SK-MEL-5 (cell line): ENCODE measurements at places on chromosomes 12 and 14.
A peak's percentile ranks its signal among the peaks of the same experiment; 100 is the strongest.

DNA sequence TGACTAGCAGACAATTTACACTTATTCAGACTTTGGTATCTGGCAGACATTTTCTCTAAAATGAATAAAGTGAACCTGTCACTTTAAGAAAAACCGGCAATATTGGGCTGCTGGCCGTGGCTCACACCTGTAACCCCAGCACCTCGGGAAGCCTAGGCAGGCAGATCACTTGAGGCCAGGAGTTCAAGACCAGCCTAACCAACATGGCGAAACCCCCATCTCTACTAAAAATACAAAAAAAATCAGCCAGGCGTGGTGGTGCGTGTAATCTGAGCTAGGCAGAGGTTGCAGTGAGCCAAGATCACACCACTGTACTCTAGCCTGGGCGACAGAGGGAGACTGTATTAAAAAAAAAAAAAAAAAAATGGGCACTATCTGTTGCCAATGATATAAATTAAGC lies 11.5 kb downstream of the DUSP16 start:
- DNase-seq: no peak

DNA sequence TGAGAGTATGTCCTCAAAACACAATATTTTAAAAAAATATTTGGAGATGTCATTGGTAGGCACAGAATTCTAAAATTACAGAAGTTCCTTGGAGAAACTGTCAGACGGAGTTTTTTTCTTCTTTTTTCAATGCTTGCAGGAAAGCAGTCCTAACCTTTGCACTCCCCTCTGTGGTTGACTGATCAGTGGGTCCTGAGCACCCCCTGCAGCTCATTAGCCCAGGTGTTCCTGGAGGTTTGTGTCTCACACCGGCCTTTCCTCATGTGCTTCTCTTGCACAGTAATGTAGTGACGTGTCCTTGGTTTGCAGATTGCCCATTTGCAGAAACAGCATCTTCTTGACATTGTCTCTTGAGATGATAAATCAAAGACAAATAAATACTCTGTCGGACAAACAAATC lies 513.0 kb downstream of the TMEM121 start:
- DNase-seq: peak; percentile 49

DNA sequence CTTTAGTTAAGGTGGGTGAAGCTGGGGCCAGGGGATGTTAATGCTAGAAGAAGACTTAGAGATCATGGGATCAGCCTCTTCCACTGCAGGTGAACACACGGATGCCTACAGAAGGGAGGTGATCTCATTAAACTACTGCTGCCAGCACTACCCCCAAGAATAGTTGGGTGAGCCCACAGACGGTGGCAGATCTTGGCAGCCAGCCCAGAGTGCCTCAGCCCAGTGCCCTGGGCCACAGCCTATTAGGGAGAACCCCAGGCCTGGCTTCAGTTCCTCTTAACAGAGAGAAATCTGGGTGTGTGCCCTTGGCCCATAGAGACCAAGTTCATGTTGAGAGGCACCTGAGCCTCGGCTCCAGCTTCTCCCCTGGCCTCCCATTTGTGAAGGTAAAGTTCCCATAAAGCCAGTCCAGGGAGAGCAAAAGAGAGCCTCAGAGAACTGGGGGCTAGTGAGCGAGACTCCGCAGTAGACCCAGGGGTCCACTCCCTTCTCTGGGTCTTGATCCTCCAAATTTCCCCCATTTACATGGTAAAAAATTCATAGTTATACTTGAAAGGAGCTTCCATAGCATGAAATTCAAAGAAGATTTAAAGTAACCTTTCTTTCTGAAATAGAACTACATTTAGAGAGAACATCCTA lies 125.0 kb upstream of the CCND2 start:
- no peak for DNase-seq

- DNase-seq: peak; percentile 87
Observed at GRCh38 chr12:19967431-19967830, 400.9 kb upstream of the PDE3A start.

DNA sequence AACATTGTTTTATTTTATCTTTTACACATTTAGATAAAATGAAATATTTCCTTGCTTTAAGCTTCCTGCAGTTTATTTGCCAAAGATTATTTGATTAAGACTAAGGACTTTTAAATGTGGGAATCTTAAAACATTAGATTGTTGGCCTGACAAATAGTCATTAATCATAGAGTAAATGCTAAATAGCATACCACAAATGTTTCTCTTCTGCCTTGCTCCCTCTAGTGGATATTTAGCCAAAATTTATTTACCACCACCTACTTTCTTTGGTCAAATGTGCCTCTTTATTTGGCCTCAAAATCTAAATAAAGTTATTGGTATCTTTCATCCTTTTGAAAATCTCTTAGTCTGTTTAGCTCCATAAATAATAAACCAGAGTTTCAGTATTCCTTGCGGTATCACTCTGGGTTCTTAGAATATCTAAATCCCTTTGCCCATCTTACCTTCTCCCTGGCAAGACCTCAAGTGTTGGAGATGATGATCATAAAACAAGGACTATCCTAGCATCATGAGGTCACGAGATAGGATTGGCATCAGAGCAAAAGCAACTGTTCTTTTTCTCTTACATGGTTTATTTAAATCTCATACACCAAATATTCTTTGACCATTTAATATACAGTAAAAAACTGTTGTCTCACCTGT lies 150.6 kb upstream of the AEBP2 start:
- peak; percentile 64 for DNase-seq

DNA sequence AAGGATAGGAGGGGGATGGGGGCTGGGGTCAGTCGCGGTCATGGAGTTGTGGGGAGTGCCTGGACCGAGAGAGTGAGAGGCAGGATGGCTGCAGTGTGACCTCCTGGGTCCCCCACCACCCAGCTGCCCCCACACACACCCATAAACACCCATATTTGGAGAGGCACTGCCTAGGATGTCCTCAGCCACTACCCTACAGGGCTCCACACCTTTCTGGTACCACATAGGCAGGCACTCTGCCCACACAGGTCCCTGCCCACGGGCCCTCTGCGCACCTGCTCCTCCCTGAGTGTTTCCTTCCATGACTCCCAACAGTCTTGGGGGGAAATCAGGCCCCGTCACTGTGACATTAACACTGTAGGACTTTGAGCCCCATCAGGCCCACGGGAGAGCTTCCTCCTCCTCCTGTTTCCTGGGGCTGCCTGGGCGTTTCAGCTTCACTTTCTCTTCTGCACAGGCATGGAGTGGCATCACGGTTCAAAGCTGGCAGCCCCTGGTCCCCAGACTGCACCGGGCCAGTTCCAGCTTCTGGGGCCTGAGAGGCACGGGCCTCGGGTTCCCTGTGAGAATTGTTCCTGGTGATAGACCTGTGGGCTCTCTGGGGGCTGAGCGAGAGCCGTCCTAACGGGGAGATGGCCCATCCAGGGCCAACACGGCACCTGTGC lies 207.0 kb upstream of the C14orf180 start:
- DNase-seq: no peak

DNA sequence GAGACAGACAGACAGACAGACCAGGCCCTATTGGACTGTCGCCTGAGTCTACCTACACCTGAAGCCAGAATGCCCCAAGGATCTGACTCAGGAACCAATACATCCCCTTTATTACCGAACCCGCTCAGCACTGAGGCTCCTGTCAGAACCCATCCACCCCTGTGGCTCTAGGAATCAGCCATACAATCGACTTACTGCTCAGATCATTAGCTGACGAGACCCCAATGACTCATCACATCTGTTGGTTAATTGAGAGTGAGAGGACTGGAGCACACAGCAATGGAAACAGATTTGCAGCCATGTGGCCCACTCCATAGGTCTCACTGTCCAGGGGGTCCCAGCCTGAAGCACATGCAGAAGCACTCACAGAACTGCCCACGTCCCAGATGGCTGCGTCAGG lies 15.2 kb downstream of the ITPK1 start:
- no peak for DNase-seq

DNA sequence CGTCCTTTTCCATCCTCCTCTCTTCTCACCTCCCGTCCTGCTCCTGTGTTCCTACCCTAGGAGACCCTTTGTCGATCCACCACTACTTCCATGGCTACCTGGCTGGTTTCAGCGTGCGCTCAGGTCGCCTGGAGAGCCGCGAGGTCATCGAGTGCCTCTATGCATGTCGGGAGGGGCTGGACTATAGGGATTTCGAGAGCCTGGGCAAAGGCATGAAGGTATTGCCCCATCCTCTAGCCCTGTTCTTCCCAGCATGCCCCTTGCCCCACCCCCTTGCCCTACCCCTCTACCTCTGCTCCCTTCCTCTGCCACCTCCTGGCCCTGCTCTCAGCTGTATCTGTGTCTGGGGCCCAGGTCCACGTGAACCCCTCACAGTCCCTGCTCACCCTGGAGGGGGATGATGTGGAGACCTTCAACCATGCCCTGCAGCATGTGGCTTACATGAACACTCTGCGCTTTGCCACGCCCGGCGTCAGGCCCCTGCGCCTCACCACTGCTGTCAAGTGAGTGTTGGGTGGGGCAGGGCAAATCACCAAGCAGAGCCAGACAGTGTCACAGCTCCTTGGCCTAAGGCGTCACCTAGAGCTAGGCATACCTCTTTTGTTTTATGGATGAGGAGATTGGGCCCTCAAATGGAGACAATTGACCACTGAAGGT lies 12.8 kb downstream of the CLSTN3 start:
- DNase-seq: no peak

DNA sequence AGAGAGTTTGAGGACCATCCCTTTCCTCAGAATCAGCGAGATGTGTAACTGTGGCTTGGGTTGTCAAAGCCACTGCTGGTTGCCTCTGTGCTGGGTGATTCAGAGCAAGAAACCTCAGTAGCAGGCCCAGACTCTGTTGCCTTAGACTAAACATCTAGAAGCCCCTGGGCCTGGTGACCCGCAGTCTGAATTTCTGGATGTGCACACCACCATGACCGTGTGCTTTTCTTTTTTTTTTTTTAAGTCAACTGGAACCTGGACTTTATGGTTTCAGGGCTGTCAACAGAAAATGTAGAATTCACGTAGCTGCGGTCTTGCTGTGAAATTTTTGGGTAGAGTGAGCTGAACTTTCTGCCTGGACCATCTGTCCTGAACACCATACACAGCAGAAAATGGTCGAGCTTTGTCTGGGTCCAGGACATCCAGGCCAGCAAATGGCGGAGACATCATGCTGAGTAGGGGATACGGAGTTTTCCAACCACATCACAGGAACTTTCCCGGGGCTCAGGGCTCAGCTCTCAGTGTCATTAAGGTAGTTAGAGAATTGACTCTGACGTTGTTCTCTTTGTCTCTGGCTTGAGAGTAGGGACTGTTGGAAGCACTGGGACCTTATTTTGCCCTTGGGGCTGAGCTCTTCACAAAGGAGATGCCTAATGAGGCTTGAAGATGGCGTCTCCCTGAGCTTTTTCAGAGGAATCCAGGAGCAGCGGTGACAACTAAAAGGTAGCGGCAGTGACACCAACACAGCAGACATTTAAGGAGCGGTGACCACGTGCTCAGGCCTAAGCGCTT lies 23.0 kb upstream of the BATF start:
- no peak for DNase-seq

GRCh38 chr12:51240971-51241370 lies 2.3 kb downstream of the DAZAP2 start:
- no peak for DNase-seq

GRCh38 chr12:42990387-42990786 lies 400.8 kb upstream of the PRICKLE1 start:
- no peak for DNase-seq

DNA sequence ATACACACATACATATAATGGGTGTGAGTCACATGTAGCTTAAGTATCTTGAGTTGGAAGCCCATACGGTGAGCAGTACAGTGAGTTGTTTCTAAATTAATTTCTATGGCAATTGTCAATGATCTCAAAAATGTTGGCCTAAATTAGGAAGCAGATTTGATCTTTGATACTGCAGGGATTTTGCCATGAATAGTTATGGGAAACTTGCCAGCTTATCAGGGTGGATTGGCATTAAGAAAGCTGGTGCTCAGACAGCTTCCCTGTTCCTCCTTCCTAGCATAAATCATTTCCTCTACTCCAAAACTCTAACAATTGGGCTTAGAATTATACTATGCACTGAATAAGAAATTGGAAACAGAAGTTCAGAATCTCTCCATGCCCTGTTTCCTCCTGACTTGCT lies 150.9 kb upstream of the FRMD6 start:
- no peak for DNase-seq

- DNase-seq: no peak
Observed at GRCh38 chr12:73547421-73547820, 990.2 kb upstream of the ATXN7L3B start.

GRCh38 chr14:72611506-72611905 lies 282.4 kb downstream of the DPF3 start:
- DNase-seq: no peak

GRCh38 chr14:54606178-54606577 lies 39.2 kb downstream of the SAMD4A start:
- no peak for DNase-seq

DNA sequence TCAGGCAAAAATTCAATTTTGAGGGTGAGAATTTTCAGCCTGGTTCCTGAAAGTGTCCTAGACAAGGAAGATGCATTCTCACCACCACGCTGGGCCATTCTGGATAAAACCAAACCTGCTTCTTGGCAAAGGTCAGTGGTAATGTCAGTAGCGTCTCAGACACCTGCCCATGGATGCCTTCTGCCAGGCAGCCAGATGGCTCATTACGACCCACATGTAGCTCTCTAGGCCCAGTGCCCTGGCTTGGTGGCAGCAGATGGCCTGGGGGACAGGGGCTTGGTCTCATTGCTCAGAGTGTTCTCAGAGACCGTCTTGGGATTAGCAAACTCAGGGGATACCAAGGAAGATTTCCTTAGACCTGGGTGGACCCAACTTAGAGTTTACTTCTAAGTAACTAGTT lies 105.1 kb downstream of the ARF6 start:
- no peak for DNase-seq

DNA sequence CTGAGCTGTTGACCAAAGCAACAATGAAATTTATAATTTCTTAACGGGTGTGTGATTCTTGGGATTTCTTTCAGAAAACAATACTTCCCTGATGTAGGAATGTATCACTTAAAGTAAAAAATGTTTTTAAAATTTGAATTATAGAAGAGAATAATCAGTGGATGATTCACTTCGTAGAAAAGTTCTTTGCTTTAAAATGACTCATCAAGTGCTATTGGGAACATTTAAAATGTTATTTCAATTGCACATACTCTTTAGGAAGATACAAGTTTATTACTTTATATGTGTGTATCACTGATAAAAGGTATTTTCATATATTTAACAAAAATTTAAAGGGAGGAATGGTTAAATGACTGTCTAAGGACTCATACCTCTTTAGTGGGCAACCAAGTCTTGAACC lies 155.3 kb downstream of the PDE3A start:
- no peak for DNase-seq

GRCh38 chr14:75234173-75235115 lies 44.2 kb upstream of the FOS start:
- no peak for DNase-seq

- DNase-seq: no peak
Observed at GRCh38 chr14:63375769-63376168, 57.0 kb upstream of the GPHB5 start.

DNA sequence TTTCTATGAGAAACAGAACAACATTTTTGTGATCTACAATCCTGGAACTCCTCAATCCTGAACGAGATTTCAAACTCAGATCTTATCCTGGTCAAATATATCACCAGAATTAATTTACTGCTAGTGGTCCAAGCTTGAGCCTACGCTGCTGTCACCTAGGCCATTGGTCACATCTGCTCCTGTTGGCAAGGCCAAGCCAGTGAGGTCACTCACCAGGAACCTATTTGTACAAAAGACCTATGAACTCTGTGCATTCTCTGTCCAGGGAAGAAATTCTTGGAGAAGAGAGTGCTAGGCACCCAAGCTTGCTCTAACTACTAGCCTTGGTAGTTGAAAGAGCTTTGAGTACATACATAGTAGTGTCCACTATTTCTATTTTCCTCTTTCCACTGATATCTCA lies 106.1 kb downstream of the SLC15A5 start:
- DNase-seq: no peak

GRCh38 chr12:42792265-42792664 lies 202.7 kb upstream of the PRICKLE1 start:
- DNase-seq: peak; percentile 35
